ENCODE measurements at places on chromosomes 4 and X.
A peak's percentile ranks its signal among the peaks of the same experiment; 100 is the strongest.

DNA sequence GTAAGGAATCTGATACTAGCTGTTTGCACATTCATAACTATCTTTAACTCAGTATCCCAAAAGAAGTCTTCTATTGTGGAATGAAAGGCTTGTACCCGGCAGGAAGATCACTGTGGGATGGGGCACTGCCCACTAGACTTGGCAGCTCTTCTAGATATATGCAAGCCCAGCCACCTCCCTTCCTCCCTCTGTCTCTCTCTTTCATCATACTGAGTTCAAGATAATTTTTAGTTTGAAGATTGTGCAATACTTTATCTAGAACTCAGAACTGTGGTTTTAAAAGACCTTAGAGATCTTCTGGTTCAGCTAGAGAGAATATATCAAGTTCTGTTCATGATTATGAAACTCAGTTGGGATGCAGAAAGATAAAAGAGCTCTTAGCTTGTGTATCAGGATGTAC is 22.5 kb upstream of the GPR34 start:
- DNase-seq: peak; percentile 63

DNA sequence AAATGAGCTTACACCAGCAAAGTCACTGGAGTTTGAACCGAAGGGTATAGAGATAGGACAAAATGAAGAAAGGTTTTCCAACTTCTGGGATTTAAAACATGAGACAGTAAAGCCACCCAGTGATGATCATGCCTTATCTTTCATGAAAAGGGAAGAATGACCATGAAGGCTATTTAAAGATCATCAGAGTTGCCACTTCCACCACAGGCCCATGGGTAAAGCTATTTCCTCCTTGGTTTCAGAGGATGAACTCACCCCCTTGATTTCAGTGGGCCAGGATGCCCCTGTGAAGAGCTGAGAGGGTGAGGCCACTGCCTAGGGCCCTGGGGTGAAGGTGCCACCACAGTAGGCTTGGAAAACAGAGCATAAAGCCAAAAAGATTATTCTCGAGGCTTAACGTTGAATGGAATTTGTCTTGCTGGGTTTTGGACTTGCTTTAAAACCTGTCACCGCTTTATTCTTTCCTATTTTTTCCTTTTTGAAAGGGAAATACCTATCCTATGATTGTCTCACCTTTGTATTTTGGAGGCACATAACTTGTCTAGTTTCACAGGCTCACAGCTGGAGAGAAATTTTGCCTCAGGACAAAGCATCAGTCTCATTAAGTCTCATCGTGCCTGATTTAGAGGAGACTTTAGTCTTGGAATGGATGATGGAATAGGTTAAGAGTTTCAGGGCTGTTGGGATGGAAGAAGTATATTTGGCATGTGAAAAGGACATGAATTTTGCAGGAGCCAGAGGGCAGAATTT is 254.0 kb downstream of the SNCA start:
- no peak for DNase-seq

DNA sequence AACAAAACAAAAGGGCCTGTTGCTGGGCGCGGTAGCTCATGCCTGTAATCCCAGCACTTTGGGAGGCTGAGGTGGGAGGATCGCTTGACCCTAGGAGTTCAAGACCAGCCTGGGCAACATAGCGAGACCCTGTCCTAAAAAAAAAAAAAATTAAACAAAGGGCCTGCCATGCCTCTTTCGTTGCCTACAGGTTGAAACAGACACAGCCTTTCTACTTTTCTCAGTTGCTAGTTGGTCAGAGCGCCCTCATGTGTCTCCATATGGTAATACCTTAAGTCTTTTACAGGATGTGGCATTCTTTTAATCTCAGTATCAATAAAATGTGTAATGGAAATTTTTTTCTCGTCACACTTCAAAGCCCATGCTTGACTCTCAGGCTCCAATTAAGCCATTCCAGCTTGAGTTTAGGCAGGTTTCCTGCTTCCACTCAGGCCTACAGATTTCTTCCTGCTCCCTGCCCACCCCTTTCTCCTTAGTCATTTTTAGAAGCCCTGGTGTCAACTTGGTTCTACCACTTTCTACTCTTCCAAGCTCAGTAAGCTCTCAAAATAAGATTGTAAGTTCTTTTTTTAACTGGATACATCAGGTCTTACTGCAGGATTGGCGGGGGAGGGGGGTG is 4.6 kb upstream of the SOWAHD start:
- DNase-seq: peak; percentile 36

- DNase-seq: no peak
These were observed 256.8 kb downstream of the FSTL5 start for GRCh38 chr4:161906836-161907589.

GRCh38 chrX:22742174-22742573 is 257.6 kb upstream of the DDX53 start:
- DNase-seq: peak; percentile 30

DNA sequence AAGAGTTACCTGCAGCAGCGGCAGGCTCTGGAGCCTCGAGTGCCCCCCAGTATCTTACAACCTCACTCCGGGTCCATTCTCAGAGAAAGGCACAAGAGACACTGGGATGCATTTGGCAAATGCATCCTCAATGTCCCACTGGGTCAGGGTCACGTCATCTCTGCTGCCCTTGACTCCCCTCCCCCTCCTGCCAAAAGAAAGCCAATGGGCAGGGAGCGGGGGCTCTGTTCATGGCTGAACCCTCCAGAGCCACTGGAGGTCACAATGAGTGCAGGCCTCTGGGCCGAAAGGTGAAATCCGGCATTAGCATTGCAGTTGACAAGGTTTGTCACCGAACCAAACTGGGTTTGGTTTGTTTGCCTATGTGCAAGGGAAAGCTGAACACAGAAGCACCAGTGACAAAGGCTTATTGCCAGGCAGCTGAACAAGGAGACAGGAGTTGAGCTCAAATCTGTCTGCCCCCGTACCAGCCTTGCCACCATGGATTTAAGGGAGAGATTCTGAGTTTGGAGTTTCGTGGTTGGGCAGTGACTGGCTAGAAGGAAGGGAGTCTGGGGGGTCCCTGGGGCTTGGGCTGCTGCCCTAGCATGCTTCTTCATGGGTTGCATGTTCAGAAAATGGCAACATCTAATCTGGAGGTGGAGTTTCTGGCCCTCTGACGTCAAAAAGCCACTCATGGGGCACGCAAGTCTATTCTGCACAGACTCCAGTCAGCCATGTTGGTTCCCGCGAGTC is 64.3 kb downstream of the HTRA3 start:
- no peak for DNase-seq

DNA sequence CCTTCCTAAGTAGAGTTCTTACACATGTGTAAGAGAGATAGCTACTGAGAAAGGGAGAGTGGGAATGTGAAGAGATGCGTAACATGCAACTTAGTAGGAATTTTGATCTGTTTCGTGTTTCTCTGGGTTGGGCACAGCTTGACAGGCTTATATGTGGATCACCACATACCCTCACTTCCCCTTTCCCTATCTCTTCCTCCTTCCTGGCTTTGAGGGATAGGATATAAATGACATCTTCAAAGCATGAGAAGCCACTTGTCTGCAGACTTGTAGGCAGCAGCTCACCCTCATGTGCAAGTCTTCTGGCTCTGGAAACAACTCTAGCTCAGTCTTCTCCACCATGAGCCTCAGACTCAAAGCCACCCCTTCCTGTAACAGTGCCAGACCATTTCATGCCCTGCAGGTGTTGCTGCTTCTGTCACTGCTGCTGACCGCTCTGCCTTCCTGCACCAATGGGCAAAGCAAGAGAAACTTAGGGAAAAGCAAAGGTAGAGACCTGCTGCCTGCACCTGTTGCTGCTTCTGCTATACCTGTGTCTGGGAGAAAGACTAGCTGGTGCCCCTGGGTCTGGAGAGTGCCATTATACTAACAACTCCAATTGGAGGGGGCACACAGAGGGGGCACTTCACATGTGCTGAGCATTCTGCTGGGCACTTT is 5.4 kb upstream of the PF4V1 start:
- DNase-seq: no peak
